ENCODE measurements at places on chromosomes 2 and 18.

DNA sequence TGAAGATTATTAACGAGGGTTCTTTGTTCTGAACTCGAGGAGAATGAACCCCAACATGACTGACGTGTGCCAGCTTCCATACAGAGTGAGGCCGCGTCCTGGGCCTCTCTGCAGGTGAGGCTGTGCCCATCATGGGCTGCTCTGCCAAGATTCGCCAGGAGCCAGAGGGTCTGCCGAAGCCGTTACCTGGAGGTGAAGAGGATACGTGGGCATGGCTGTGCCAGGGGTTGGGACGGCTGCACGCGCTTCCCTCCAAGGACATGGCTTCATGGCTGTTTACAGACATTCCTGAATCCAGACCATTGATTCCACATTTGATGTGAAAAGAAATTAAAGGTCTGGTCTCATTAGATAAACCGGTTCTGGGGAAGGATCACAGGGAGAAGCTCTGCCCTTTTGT is 211.4 kb upstream of the SALL3 start:
- no peak for DNase-seq

DNA sequence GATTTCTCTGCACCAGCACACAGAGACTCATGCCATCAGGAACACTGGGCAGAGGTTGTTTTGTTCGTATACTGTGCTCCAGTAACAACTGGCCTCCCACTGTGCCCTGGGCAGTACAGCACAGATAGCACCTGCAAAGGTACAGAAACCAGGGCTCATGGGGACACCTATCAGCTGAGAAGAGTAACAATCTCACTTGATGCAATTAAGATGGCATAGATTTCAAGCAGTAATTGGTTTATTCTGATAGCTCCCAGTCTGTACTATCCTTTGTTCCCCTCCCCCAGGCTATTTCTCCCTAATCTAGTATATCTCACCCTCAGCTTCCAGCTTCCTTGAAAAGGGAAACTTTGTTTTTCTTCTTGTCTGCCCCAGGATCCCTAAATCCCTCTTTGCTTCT is 343.9 kb upstream of the MMADHC start:
- DNase-seq: no peak

- DNase-seq: no peak
Observed at GRCh38 chr2:197972061-197972460, 167.7 kb downstream of the PLCL1 start.

- DNase-seq: no peak
Observed at GRCh38 chr18:50429207-50429948, 54.5 kb downstream of the SKA1 start.

DNA sequence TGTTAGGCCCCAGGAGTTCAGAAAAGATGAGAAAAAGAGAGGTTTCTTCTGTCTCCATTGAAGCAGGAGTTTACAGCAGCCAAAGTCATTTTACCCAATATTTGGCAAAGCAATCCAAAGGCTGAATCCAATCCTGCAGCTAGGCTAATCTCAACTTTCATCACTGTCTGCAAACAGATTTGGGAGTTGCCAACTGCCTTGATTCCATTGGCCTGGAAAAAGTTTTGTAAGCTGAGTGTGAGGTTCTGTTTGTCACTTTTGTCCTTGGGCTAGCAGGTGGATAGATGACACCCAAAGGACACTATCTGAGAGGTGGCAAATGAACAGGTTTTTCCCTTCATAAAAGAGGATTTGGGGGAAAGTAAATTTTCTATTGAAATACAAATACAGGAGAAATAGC is 56.6 kb upstream of the SETBP1 start:
- no peak for DNase-seq

- DNase-seq: no peak
Observed at GRCh38 chr2:22683914-22684313, 701.1 kb upstream of the KLHL29 start.

DNA sequence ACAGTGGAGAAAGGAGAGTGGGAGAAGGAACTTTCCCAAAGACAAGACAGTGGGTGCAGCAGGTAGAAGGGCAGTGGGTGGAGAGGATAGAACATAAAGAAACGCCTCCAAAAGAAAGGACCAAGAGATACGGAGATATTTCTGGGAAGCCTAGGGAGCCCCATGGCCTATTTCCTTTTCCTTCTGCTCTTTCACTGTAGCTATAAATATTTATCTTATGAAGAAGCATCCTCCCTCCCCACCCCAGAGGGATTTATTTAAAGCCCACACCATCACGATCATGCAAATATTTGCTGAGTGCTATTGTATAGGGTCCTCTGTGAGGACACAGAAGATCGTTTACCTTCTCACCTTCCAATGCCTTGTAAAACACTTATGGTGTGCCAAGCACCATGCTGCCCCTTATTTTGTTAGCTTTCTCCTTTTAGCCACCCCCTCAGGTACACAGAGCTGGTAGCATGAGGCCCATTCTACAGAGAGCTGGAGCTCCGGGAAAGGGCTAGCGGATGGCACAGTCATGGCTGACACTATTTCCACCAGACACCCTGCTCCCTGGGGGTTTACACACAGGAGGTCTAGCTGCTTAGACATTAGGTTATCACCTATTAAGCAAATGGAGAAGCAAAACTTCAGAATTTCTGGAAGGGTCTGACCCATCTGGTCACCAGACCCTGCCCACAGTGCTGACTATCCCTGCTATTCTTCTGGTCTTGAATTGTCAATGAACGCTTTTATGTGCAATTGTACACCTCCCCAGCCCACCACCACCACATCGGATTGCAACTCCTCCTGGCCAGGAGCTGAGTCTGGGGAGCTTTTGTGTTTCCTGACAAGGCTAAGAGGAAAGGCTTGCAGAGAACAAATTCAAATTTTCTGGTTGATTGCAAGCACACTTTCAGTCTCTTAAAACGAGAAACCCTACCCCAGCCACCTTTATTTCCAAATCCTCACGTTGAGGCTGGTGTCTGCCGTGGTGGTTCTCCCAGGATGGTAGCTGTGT is 91.8 kb upstream of the KLF7 start:
- DNase-seq: no peak

DNA sequence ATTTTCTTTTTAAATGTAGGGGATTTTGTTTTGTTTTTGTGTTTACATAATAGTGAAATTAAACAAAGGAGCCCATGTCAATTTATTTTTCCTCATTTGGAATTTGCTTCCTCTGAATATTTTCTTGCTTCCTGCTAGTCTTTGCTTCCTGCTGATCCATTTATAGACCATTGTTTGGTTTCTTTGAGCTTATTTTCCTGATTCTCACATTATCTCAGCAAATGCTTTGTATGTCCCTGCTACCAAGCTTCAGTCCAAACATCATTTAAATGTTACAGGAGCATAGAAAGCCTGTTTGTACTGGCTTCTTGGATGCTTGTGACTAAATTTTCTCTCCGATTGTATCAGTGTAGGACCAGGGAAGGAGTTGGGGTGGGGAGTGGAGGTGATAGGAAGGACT is 127.3 kb upstream of the IL1R2 start:
- no peak for DNase-seq

- no peak for DNase-seq
Observed at GRCh38 chr18:12121175-12122042, 27.8 kb downstream of the ANKRD62 start.

GRCh38 chr2:217075268-217076057 is 215.6 kb upstream of the TNP1 start:
- no peak for DNase-seq

DNA sequence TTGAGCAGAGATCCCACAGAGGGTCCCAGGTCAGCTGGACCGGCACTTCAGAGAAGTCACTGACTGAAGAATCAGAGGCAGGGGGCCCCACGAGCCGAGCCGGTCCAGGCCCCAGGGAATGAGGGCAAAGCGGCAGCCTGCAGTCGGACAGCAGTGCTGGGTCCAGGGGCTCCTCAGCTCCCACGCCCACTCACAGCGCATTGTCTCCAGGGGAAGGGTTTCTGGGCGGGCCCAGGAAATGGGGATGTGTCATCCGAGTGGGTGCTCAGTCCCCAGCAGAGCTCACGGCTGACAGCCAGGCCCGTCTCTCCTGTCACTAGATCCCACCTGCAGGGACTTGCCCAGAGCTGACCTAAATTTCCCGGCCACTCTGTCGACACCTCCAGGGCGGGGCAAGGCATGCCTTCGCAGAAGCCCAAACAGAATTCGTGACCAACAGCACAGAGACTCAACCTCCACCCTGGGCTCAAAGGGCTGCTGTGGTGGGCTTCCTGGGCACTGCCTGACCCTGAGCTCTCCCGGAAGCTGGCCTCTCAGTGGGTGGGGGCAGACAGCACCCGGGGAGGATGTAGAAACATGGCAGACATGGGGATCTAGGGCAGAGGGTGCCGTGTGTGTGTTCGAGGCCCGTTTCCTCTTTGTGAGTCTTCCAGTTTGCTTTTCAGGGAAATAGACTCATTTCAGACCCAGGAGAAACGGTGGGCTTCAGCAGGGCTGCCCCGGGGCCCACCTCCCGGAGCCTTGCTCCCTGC is 42.1 kb upstream of the TAF1B start:
- no peak for DNase-seq

GRCh38 chr18:12637393-12637792 is 20.5 kb downstream of the SPIRE1 start:
- no peak for DNase-seq

- DNase-seq: no peak
Observed at GRCh38 chr2:219784178-219784577, 156.7 kb downstream of the SLC4A3 start.

GRCh38 chr18:52667463-52668065 is 327.6 kb downstream of the DCC start:
- no peak for DNase-seq

- no peak for DNase-seq
Observed at GRCh38 chr2:104501342-104501741, 352.6 kb upstream of the POU3F3 start.

DNA sequence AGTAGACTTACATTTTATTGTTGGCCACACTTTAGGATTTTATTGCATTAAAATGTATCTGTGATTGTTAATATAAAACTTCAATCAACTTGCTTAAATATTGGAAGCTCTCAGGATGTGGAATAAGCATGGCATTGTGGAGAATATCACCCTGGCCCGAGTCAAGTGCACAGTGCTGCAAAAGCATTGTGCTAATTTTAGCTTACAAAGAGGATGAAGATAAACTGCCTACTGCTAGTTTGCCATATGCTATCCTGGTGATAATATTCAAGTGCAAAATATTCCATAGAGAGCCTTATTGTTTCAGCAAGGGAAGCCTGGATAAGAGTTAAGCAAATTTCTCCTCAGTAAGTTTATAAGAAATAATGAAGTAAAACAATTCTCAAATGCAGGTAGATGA is 54.5 kb downstream of the MEIS1 start:
- DNase-seq: no peak

GRCh38 chr2:11833601-11834000 is 87.2 kb downstream of the LPIN1 start:
- no peak for DNase-seq

- no peak for DNase-seq
Observed at GRCh38 chr2:234971496-234971895, 19.7 kb downstream of the SH3BP4 start.

- no peak for DNase-seq
Observed at GRCh38 chr2:44716131-44716530, 225.4 kb upstream of the SIX3 start.

DNA sequence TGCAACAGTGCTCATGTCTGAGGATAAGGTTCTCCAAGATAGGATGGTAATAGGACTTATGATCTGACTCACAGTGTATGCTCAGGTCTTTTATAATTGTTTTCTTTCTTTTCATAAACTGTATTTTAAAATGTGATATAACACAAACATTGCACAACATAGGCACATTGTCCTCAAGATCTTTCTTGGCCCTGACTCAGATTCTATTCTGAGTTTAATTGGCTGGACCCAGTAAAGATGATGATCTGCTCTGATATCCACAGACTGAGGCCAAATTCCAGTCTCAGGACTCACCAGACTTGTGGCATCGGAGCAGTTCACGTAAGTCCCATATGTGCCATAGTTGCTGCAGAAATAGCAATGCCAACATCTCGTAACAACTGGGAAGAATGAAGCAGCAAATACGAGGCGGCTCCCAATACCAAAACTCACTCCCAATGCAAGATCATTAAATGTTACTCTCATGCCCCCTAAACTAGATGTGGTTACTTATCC is 448.9 kb upstream of the SLC14A2 start:
- DNase-seq: no peak

- no peak for DNase-seq
Observed at GRCh38 chr2:100857915-100858314, 38.0 kb downstream of the NPAS2 start.

DNA sequence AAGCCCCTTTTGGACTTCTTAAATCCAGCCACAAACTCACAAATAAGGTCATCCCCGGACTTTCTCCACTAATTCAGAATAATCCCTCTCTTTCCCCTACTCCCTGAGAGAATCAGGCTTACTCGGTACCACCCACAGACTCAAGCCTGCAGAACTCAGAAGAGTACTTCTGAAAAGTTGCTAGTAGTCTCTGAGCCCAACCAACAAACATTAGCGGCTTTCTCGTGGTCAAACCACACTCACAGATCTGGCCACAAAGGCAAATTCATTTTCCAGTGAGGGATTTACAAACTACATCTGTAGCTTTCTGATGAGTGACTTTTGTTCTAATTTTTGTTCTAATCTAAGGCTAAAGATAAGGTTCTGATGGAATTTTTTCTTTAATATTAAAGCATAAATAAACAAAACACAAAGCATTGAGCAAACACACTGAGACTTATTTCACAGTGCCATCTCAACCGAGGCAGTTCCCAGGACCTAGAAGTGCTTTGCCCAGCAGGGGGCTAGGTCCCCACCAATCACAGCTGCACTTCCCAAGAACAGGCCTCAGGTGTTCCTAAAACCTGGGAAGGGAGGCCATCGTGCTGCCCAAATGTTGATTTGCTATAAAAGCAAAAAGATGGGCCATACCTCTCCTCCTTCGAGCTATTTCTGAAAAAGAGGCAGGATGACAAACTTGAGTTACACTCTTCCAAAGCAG is 110.7 kb downstream of the COLEC12 start:
- DNase-seq: no peak

DNA sequence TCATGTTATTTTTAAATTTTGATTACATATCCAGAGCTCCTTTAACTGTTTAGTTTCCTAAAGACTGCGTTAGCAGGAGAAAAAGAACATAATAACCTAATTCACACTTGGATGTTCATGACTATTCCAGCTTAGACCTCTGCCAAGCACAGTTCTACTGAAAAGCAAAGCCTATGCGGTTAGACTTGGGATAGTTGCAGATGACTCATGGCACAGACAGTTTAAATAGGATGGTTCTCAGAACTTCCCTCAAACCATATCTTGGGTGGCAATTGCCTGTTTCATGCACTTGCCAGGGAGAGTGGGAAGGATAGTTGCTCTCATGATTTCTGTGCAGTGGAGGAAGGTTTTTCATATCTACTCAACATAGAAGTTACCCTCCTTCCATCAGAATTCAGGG is 149.7 kb upstream of the KLHL29 start:
- DNase-seq: no peak

GRCh38 chr2:143698888-143699570 is 569.8 kb downstream of the ARHGAP15 start:
- DNase-seq: no peak

- no peak for DNase-seq
Observed at GRCh38 chr2:8159966-8160603, 521.8 kb upstream of the ID2 start.
